Neural crest cell (in vitro differentiated cells): ENCODE measurements at places on chromosomes 12 and 14. TPM values are rescaled to one million over a fixed set of nuclear protein-coding genes. Genes with fewer than 3 reads are reported as not detected.

The GPR162 gene
- total RNA-seq, result 16.4 and 17.4 TPM in 2 replicates

The BCL2L14 gene
- 0.86 and 1.2 TPM in 2 replicates for total RNA-seq

The PZP gene
- total RNA-seq, result not detected in 2 replicates

The GPR137C gene
- 3.9 and 4.2 TPM in 2 replicates for total RNA-seq

The LTB4R gene
- total RNA-seq, result 4.7 and 5.3 TPM in 2 replicates

The STYK1 gene
- total RNA-seq, result not detected in 2 replicates

The EPYC gene
- total RNA-seq, result not detected in 2 replicates

The ALDH1L2 gene
- total RNA-seq, result 4.0 and 4.2 TPM in 2 replicates

The ABCC9 gene
- total RNA-seq, result 2.8 and 3.0 TPM in 2 replicates

The MAPKAPK5 gene
- total RNA-seq, result 81.6 and 83.1 TPM in 2 replicates

The AHNAK2 gene
- 1.4 TPM in 2 replicates for total RNA-seq

The EVL gene
- total RNA-seq, result 197 and 218 TPM in 2 replicates

The C3AR1 gene
- not detected in 2 replicates for total RNA-seq

The SHMT2 gene
- 225 and 230 TPM in 2 replicates for total RNA-seq

The RAD9B gene
- 0.23 and 0.50 TPM in 2 replicates for total RNA-seq

DNA sequence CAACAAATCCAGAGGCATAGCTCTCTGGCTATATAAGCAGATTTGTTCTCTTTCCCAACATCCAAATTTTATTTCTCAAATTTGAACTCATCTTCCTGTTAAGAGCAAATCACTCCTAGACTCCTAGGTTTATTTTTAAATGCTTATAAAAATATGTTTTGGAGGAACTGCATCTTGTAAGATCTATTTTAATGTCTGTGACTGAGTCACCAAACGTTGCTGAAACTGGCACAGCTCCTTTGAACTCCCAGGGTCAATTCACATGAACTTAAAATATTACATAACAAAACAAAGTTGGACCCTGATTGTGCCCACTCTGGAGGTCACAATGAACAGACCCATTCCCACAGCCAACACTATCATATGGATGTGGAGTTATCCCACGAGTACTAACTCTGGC, 23.9 kb downstream of the ANAPC7 start:
- H3K36me3 ChIP-seq, result peaks cover 29% of the 10 kb centered on the region
- no peaks in the 10 kb centered on the region for H3K27me3 ChIP-seq
- no peak overlapping the region for H3K27ac ChIP-seq
- no peak overlapping the region for H3K4me3 ChIP-seq
- no peak for DNase-seq

- H3K4me1 ChIP-seq, result peaks cover 44% of the 10 kb centered on the region
- peak overlapping the region; percentile 16 for H3K27ac ChIP-seq
- peaks cover 17% of the 10 kb centered on the region for H3K27me3 ChIP-seq
These were observed 1.9 kb downstream of the MLXIP start for GRCh38 chr12:122080149-122081082.

DNA sequence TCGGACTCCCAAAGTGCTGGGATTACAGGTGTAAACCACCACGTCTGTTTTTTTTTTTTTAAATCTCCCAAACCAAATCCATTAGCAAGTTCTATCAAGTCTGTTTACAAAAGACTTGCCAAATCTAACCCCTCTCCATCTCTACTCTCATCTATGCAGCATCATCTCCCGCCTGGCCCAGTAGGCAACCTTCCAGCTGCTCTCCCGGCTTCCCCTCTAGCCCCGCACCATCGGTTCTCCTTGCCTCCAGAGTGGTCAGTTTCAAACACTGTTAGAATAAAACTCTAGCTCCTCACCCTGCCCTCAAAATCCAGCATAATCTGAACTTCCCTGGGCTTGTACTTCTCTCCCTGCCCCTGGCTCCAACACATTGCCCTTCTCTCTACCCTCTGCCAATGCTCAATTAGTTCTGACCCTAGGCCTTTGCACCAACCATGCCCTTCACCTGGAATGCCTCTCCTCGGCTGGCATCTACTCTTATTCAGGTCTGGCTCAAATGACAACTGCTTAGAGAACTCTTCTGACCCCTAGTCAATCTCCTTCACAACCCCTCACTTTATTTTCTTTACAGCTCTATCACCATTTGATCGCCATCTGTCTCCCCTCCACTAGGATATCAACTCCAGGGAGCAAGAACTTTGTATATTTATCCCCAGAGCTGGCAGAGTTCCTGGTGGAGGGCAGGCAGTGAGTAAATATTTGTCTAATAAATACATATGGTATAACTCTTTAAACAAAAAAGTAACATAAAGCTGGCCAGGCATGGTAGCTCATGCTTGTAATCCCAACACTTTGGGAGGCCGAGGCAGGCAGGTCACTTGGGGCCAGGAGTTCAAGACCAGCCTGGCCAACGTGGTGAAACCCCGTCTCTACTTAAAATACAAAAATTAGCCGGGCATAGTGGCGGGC, 4.9 kb downstream of the WSB2 start:
- H3K4me3 ChIP-seq, result no peak overlapping the region
- H3K36me3 ChIP-seq, result peaks cover 9% of the 10 kb centered on the region

GRCh38 chr12:56034586-56035332, 7.0 kb upstream of the RPS26 start:
- H3K27me3 ChIP-seq, result no peaks in the 10 kb centered on the region
- no peak for DNase-seq
- peaks cover 14% of the 10 kb centered on the region for H3K4me1 ChIP-seq

- no peaks in the 10 kb centered on the region for H3K36me3 ChIP-seq
- H3K27me3 ChIP-seq, result no peaks in the 10 kb centered on the region
- H3K27ac ChIP-seq, result no peak overlapping the region
These were observed 941.5 kb upstream of the MDGA2 start for GRCh38 chr14:48616931-48617330.

DNA sequence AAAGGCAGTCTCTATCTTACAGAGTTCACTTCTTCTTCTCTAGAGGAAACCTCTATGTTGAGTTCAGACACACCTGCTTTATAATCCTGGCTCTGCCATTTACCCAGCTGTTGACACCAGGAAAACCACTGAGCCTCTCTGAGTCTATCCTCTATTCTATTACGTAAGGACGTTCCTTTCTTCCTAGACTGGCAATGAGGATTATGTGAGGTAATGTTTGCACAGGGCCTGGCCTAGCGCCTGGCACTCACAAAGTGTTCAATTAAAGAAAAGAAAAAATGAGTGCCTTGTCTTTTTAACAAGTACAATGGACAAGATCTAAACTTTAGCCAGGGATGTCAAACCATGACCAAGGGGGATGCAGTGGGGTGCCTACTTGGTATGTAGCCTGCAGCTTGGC, 641.9 kb upstream of the TBX3 start:
- peaks cover 8% of the 10 kb centered on the region for H3K4me1 ChIP-seq
- no peak for DNase-seq
- H3K36me3 ChIP-seq, result no peaks in the 10 kb centered on the region
- H3K27ac ChIP-seq, result no peak overlapping the region
- peaks cover 12% of the 10 kb centered on the region for H3K27me3 ChIP-seq

- H3K27ac ChIP-seq, result no peak overlapping the region
- no peaks in the 10 kb centered on the region for H3K36me3 ChIP-seq
- no peak overlapping the region for H3K4me3 ChIP-seq
- no peaks in the 10 kb centered on the region for H3K27me3 ChIP-seq
- DNase-seq, result no peak
- H3K4me1 ChIP-seq, result no peaks in the 10 kb centered on the region
These were observed 926.9 kb downstream of the TMTC2 start for GRCh38 chr12:83613586-83614110.

DNA sequence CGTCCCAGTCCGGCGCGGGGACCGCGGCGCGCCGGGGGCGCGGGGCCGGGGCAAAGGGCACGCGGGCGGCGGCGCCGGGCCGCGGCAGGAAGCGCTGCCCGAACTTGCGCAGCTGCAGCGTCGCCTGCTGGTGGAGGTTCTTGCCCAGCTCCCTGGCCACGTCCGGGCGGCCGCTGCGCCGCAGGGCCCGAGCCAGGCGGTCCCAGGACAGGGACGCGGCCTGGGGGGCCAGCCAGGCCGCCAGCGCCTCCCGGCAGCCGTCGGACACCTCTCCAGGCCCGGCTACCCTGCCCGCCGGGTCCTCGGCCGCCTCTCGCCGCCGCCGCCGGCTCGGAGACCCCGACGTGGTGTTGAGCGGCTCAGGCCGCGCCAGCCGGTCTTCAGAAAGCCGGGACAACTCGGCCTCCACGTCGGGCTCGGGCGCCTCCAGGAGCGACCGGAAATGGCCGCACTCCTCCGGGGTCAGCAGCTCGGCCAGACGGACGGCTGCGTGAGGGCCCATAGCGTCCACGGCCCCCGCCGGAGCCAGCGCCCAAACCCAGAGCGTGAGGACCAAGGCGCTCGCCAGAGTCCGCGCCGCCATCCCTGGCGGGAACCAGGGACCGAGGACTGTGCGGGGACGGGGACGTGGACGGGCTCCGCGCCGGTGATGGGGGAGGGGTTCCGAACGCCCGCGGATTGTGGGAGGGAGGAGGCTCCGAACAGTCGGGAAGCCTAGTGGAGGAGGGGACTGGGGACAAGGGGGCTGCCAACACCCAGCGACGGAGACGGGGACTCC, 34.0 kb downstream of the FIGNL2 start:
- peak overlapping the region; percentile 81 for H3K4me3 ChIP-seq
- H3K27ac ChIP-seq, result no peak overlapping the region
- peak; percentile 78 for DNase-seq
- peaks cover 27% of the 10 kb centered on the region for H3K27me3 ChIP-seq
- peaks cover 27% of the 10 kb centered on the region for H3K4me1 ChIP-seq

- no peak overlapping the region for H3K27ac ChIP-seq
- H3K4me1 ChIP-seq, result no peaks in the 10 kb centered on the region
- peaks cover 10% of the 10 kb centered on the region for H3K27me3 ChIP-seq
- H3K36me3 ChIP-seq, result no peaks in the 10 kb centered on the region
These were observed 78.1 kb downstream of the KSR2 start for GRCh38 chr12:117890644-117891043.

GRCh38 chr12:69247268-69248018, 8.1 kb downstream of the CPSF6 start:
- H3K36me3 ChIP-seq, result peaks cover 13% of the 10 kb centered on the region
- no peak overlapping the region for H3K4me3 ChIP-seq
- H3K27me3 ChIP-seq, result no peaks in the 10 kb centered on the region
- H3K4me1 ChIP-seq, result peaks cover 65% of the 10 kb centered on the region
- no peak overlapping the region for H3K27ac ChIP-seq

DNA sequence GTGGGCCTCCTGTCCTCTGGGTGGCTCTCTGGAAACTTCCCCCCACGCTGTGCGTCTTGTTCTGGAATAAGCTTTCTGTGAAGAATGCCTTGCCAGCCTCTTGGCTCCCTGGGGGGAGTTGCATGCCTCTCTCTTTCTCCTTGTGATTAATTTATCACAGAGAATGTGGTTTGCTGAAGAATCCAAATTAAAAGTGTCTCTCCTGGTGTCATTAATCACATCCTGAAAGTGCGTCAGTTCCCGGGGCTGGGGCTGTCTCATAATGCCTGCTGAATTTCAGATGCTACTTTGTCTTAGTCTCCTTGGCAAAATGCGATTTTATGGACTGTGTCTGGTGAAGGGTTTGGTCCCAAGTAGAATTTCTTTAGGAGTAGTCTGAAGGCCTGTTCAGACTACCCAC, 787.7 kb upstream of the TMEM132C start:
- H3K27me3 ChIP-seq, result no peaks in the 10 kb centered on the region
- no peaks in the 10 kb centered on the region for H3K4me1 ChIP-seq
- no peak overlapping the region for H3K27ac ChIP-seq

DNA sequence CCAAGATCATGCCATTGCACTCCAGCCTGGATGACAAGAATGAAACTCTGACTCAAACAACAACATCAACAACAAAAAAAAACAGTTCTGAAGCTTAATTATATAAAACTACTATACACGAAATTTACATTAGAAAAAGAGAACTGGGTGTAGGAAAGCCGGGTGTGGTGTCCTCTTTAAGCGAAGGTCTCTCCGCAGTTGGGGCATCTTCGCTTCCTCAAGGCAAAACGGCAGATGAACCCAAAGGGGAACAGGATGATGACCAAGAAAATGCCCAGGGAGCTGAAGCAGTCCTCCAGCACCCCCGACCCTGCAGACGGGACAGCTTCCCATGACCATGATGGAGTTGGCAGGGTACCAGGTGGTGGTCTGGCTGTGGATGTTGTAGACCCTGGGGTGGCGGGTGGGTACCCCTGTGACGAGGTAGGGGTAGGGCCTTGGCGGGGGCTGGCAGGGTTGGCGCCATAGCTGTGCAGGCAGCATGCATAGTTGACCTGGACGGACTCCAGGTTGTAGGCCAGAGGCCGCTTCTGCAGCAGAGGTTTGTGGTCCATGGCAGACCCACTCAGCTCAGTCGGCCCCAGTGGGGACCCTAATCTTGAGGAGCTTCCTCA, 18.2 kb upstream of the BCAT1 start:
- no peak overlapping the region for H3K27ac ChIP-seq
- H3K36me3 ChIP-seq, result no peaks in the 10 kb centered on the region
- no peaks in the 10 kb centered on the region for H3K4me1 ChIP-seq
- no peak overlapping the region for H3K4me3 ChIP-seq
- H3K27me3 ChIP-seq, result no peaks in the 10 kb centered on the region

GRCh38 chr12:82852529-82852928, 165.8 kb downstream of the TMTC2 start:
- DNase-seq, result no peak
- no peak overlapping the region for H3K4me3 ChIP-seq
- peaks cover 29% of the 10 kb centered on the region for H3K4me1 ChIP-seq

DNA sequence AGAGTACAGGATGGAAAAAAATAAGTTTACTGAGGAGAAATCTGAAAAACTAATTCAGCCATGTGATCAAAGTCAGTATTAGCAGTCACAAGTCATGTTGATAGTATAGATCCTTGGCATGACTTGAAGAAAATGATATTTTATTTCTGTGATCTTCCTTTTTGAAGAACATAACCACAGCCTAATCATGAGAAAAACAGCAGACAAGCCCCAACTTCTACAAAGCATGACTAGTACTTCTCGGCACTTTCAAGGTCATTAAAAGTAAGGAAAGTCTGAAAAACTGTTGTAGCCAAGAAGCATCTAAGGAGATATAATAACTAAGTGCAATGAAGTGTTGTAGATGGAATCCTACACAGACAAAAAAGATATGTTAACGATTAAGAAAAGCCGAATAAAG, 264.1 kb upstream of the FOXG1 start:
- H3K27ac ChIP-seq, result no peak overlapping the region
- no peaks in the 10 kb centered on the region for H3K4me1 ChIP-seq
- no peak overlapping the region for H3K4me3 ChIP-seq
- H3K36me3 ChIP-seq, result no peaks in the 10 kb centered on the region

DNA sequence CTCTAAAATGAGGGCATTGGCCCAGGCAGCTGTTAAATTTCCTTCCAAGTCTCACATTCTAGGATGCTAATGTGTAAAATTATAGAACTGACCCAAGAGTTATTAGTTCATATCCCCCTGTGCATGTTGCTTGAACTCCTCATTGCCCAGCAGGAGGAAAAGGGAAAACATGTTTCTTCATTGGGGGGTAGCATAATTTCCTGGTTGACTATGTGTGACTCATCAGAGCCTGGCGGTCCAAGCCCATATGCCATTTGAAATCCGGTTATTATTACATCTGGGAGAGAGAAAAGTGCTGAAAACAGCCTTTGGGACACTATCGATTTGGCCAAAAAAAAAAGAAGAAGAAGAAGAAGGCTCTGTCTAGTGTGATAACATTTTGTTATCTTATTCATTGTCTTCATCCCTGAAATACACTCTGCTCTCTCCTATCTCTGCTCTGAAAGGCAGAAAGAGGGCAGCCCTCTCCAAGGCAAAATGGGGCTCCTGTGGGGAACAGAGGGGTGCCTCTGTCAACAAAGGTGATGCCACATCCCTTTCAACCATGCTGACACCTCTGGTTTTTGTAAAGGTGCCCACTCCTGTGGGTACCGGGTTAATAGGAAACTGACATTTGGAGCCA, 114.2 kb downstream of the DAD1 start:
- peaks cover 20% of the 10 kb centered on the region for H3K27me3 ChIP-seq
- no peaks in the 10 kb centered on the region for H3K36me3 ChIP-seq
- no peak overlapping the region for H3K4me3 ChIP-seq
- H3K27ac ChIP-seq, result no peak overlapping the region
- no peak for DNase-seq
- peaks cover 14% of the 10 kb centered on the region for H3K4me1 ChIP-seq

- no peak for DNase-seq
- peaks cover 4% of the 10 kb centered on the region for H3K27me3 ChIP-seq
- H3K36me3 ChIP-seq, result no peaks in the 10 kb centered on the region
- no peak overlapping the region for H3K4me3 ChIP-seq
- H3K4me1 ChIP-seq, result peaks cover 12% of the 10 kb centered on the region
These were observed 93.8 kb upstream of the CLMN start for GRCh38 chr14:95413289-95414215.
